ENCODE measurements at places on chromosomes 16 and 17. TPM values are rescaled to one million over a fixed set of nuclear protein-coding genes. Genes with fewer than 3 reads are reported as not detected.

CDH16 gene
- total RNA-seq: not detected

ATP6V0A1 gene
- 140 TPM for total RNA-seq

SOX8 gene
- 1.3 TPM for total RNA-seq

CES1 gene
- total RNA-seq: 11.7 TPM

- no peaks in the 10 kb centered on the region for H3K27me3 ChIP-seq
- peaks cover 22% of the 10 kb centered on the region for H3K4me1 ChIP-seq
- no peak for DNase-seq
- H3K36me3 ChIP-seq: no peaks in the 10 kb centered on the region
- H3K27ac ChIP-seq: peak overlapping the region; percentile 41
These were observed 88.8 kb downstream of the LITAF start for GRCh38 chr16:11497851-11498289.

- no peaks in the 10 kb centered on the region for H3K27me3 ChIP-seq
- H3K27ac ChIP-seq: no peak overlapping the region
- H3K4me3 ChIP-seq: no peak overlapping the region
- no peaks in the 10 kb centered on the region for H3K36me3 ChIP-seq
These were observed 29.0 kb upstream of the SSTR2 start for GRCh38 chr17:73135766-73136165.

- H3K36me3 ChIP-seq: no peaks in the 10 kb centered on the region
- peaks cover 22% of the 10 kb centered on the region for H3K27me3 ChIP-seq
- DNase-seq: no peak
These were observed 204.2 kb upstream of the FOXF1 start for GRCh38 chr16:86306011-86306644.

CACNA1G gene
- not detected for total RNA-seq

- H3K27ac ChIP-seq: no peak overlapping the region
- H3K4me1 ChIP-seq: peaks cover 25% of the 10 kb centered on the region
- H3K36me3 ChIP-seq: no peaks in the 10 kb centered on the region
- no peak for DNase-seq
- H3K4me3 ChIP-seq: no peak overlapping the region
These were observed 3.9 kb upstream of the EXOC7 start for GRCh38 chr17:76107509-76107908.

DNA sequence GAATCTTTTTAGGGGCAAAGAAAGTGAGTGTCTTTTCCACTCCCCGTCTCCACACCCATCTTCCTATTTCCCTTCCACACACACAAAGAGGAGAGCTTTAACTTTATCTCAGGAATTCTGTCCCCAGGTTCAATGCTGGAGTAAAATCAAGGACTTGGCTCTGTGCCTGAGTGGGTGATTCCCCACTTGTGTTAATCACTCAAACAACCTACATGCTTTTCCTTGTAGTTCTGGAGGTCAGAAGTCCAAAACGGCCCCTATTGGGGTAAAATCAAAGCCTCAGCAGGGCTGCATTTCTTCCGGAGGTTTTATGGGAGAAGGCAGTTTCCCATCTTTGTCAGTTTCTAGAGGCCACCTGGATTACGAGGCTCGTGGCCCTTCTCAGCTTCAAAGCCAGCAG lies 422.3 kb upstream of the RBFOX1 start:
- no peak overlapping the region for H3K27ac ChIP-seq
- no peaks in the 10 kb centered on the region for H3K27me3 ChIP-seq
- no peaks in the 10 kb centered on the region for H3K36me3 ChIP-seq
- no peak overlapping the region for H3K4me3 ChIP-seq

DNA sequence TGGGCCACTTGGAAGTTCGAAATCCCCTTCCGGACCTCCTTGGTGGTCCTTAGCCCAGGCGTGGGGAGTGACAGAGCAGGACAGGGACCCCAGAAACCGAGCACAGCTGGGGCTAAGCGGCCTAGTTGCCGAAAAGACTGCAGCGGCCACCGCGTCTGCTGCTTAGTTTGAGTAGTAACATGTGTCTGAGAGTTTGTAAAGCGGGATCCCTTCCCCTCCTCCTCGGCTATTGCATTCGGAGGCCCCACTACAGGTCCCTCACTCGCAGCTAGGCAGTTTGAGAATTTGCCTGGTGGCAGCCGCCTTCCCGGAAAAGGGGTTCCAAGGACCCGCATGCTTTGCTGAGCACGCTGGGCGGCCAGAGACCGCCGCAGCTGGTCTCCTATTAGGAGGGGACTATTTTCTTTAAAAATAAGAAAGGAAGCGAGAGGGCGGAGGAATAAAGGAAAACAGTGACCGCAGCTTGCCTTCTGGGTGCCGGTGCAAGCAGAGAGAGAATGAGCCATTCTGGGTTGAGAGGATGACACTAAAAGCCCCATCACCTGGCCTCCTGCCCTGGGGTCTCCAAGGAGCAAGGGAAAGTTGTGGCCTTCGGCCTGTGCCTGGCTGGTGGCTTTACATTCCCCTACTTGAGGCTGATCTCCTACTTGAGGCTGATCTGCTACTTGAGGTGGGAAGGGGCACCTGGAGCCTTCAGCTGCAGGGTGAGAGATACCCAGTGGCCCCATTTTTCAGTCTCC lies 1.1 kb upstream of the HOXB5 start:
- H3K4me3 ChIP-seq: no peak overlapping the region
- H3K27me3 ChIP-seq: peaks cover 99% of the 10 kb centered on the region
- H3K27ac ChIP-seq: peak overlapping the region; percentile 38
- H3K4me1 ChIP-seq: peaks cover 91% of the 10 kb centered on the region
- DNase-seq: no peak

DNA sequence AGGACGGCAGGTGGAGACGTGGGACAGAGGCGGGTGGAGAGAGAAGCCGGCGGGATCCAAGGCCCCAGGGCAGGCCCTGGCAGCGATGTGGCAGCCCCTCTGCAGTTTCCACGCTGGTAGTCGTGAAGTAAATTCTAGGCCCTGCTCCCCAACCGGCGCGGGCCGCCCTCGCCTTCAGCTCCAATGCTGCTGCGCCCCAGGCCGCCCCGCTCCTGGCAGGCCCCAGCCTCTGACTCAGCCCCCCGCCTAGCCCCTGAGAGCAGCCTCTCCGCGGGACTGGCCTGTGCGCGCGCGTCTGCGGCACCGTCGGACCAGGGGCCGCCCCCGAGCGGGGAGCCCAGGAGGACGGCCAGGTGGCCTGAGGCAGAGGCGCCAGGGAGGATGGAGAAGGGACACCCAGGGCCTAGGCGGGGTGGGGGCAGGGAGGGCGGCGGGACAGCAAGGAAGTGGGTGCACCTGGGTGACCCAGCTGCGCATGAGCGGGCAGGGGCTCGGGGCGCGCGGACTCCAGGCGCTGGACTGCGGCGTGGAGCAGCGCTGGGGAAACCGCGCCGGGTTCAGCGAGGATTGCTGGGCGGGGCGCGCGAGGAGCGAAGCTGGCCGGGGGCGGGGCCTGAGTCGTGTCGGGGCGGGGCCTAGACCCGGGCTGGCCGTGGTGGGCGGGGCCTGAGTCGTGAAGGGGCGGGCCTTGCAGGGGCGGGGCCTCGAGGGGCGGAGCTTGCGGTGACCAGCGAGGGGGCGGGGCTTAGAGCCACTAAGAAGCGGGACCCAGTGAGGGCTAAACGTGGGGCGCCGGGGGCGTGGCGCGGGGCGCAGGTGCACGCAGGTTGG lies 29.6 kb downstream of the ZNF778 start:
- no peaks in the 10 kb centered on the region for H3K4me1 ChIP-seq
- peak overlapping the region; percentile 47 for H3K4me3 ChIP-seq
- no peak overlapping the region for H3K27ac ChIP-seq
- DNase-seq: peak; percentile 97
- no peaks in the 10 kb centered on the region for H3K36me3 ChIP-seq

DNA sequence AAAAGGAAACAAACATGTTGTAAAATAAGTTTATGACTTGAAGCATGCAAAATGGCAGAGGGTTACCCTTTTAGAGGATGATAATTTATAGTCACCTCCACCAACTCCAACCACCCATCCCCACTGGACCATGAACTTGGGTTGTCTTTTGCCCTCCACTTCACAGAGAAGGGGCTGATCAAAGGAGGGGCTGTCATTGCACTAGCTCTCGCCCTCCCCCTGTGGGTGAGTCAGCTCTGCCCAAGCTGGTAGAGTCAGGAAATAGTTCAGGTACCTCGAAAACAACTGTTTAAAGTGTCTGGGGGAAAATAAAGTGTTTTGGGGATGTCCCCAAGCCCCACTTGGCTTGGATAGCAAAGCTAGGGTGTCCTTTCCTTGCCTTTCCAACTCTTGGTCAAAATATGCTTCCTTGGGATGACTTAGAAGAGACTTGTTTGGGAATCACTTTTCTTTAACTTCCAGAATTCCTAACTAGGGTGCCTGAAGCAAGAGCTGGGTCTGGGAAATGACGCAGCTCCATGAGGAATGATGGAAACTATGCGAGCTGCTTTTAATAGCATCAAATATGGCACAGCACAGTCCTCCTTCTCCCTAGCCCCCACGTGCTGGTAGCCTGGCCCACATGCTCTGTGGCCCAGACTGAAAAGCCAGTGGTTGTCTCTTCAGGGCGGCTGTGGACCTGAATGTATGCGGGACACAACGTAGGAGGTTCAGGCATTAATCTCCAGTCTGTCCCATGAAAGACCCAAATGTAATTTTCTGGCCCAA lies 40.7 kb downstream of the TBX4 start:
- no peaks in the 10 kb centered on the region for H3K36me3 ChIP-seq
- peaks cover 12% of the 10 kb centered on the region for H3K27me3 ChIP-seq
- no peak for DNase-seq
- H3K4me3 ChIP-seq: no peak overlapping the region
- H3K27ac ChIP-seq: no peak overlapping the region

All from spleen (tissue), 13 donors.